ENCODE measurements at places on chromosomes 2 and 18.

- peak; percentile 59 for DNase-seq
Measured at GRCh38 chr2:10568736-10569432, 120.8 kb upstream of the ODC1 start.

- peak; percentile 78 for DNase-seq
Measured at GRCh38 chr2:188495969-188496431, 204.3 kb downstream of the GULP1 start.

- peak; percentile 76 for DNase-seq
Measured at GRCh38 chr2:146131785-146132184, 1611.9 kb upstream of the ZEB2 start.

DNA sequence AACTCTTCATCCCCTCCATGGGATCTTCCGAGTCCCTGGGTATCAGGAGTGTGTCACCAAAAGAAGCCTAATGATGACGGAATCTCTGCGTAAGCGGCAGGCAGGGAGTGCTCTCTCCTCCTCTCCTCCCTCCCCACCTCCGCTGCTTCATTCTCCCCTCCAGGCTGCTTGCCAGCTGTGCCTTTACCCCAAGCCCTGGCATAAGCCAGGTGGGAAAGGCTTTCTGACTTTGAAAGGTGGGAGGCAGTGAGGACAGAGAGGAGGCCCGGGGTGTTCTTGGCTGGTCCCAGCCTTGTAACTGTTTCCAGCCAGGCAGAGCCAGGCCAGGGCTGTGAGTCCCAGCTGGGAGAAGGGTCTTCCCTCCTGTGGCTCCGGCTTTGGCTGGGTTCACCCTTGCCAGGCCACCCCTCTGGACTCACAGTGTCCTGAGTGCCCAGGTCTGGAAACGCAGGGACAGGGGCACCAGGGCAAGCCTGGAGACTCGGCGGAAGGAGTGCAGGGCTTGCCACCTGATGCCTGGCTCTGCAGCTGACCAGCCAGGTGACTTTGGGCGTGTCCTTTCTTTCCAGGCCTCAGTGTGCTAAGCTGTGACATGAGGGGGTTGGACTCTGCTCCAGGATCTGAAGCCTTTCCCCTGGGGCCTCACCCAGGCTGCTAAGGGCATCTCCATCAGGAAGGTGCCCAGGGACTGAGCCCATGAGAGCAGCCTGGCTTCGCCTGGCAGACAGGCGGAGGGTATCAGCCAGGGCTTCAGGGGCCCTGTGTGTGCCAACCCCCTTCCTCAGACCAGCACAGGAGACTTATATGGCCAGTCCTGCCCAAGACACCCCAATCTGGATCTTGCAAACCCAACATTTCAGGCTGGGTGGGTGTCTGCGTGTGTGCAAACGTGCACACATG, 32.7 kb upstream of the HPCAL1 start:
- DNase-seq: no peak

- DNase-seq: peak; percentile 48
Measured at GRCh38 chr2:178796079-178796677, 11.0 kb downstream of the TTN start.

GRCh38 chr2:133352719-133353118, 215.5 kb downstream of the NCKAP5 start:
- no peak for DNase-seq

- no peak for DNase-seq
Measured at GRCh38 chr2:165467921-165468320, 1.6 kb upstream of the CSRNP3 start.

GRCh38 chr18:36667811-36668210, 161.0 kb downstream of the TPGS2 start:
- peak; percentile 38 for DNase-seq

- no peak for DNase-seq
Measured at GRCh38 chr2:231992888-231993287, 31.4 kb downstream of the DIS3L2 start.

DNA sequence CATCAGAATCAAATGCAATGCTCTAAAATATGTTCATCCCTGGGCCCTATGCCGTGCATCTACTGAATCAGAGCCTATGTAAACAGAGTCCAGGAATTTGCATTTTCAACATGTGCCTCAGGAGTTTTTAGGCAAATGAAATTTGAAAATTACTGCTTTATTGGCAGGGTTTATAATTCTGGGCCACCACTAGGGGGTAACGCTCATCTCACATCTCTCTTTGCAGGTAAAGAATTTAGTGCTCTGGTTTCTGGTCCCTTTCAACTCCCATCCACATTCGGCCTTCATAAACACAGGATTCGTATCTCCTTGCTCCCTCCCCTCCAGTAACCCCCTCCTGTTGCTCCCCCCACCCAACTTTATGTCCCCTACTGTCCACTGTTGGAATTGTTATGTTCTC, 49.3 kb downstream of the LYPD6B start:
- DNase-seq: no peak

GRCh38 chr2:239579081-239579480, 178.3 kb upstream of the HDAC4 start:
- DNase-seq: no peak

- DNase-seq: peak; percentile 72
Measured at GRCh38 chr2:202237787-202238233, 587 bp downstream of the SUMO1 start.

GRCh38 chr18:53566626-53567025, 657.8 kb downstream of the MBD2 start:
- no peak for DNase-seq

- DNase-seq: peak; percentile 93
Measured at GRCh38 chr2:233982421-233983121, 65.4 kb downstream of the TRPM8 start.

GRCh38 chr2:2889646-2890045, 488.0 kb downstream of the EIPR1 start:
- DNase-seq: no peak

DNA sequence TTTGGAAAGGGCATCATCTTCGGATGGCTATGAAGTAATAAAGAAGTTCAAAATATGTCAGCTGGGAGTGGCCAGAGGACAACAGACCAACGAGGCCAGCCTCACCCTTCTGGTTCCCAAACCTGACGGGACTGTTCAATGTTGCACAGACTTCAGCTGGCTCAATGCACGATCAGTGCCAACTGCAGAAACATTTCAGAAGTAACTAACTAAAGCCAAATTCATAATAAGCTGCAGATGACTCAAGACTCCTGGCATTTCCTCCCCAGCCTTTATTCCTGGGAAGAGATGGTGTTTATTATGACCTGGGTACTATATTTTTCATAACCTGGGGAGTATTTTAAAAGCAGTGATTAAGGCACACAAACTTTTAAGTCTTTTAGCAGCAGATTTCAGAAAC, 3.8 kb upstream of the ATP6V1C2 start:
- DNase-seq: peak; percentile 78

- DNase-seq: no peak
Measured at GRCh38 chr2:66031236-66031635, 403.7 kb upstream of the MEIS1 start.

DNA sequence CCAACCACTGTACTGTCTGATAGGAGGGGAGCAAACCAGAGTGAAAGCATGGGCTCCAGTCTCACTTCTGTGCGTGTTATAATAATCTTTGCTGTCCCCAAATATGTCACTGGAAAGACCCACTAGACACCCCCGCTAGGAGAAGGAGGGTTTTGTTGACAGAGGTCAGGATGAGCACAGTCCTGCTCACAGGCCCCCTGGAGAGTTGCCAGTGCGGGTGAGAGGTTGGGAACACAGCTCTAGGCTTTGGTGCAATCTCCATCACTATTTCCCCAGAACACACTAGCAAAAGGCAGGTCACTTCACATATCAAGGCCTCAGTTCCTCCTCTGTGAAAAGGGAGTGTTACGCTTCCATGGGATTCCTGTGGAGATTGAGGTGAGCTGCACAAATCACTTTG, 9.7 kb downstream of the XDH start:
- DNase-seq: no peak

- peak; percentile 33 for DNase-seq
Measured at GRCh38 chr2:108612153-108612513, 77.9 kb downstream of the LIMS1 start.

GRCh38 chr2:66478299-66478698, 43.4 kb downstream of the MEIS1 start:
- DNase-seq: no peak

- DNase-seq: no peak
Measured at GRCh38 chr2:95030496-95030895, 5.0 kb downstream of the MAL start.

- DNase-seq: peak; percentile 58
Measured at GRCh38 chr2:23940718-23941620, 706 bp downstream of the UBXN2A start.

GRCh38 chr18:61398961-61399705, 65.9 kb downstream of the CDH20 start:
- peak; percentile 80 for DNase-seq

DNA sequence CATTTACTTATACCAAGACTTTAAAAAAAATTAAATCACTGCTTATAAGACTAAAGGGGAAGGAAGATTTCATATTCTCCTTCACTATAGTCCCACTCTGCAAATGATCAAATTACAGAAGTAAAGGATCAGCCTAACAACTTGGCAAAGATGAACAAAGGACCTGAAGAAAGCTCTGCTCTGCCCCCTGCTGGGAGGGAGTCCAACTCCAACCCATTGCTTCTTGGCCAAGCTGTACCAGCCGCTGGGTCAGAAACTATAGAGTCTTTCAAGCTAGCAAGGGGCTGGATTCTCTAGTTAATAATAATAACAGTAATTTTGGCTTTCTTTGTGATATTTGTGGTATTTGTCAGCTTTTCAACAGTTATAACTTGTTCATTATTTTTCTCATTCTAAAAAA, 927.0 kb upstream of the CRIM1 start:
- peak; percentile 0 for DNase-seq

DNA sequence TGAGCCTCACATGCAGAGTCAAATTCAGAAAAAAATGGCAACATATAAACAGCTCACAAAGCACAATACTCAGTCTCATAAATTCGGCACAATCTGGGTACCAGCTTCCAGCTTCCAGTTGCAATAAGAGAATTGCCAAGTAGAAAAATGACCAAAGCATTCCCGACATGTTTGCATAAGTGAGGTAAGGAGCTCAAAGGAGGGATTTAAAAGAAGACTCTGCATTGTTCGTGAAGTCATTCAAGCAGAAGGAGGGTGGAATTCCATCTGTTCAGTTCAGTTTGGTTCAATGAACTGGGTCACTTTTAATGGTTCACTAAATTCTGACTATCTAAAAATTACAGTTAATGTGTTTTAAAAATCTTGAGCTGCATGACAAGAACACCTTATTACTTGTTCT, 106.7 kb upstream of the KLHL14 start:
- DNase-seq: no peak

DNA sequence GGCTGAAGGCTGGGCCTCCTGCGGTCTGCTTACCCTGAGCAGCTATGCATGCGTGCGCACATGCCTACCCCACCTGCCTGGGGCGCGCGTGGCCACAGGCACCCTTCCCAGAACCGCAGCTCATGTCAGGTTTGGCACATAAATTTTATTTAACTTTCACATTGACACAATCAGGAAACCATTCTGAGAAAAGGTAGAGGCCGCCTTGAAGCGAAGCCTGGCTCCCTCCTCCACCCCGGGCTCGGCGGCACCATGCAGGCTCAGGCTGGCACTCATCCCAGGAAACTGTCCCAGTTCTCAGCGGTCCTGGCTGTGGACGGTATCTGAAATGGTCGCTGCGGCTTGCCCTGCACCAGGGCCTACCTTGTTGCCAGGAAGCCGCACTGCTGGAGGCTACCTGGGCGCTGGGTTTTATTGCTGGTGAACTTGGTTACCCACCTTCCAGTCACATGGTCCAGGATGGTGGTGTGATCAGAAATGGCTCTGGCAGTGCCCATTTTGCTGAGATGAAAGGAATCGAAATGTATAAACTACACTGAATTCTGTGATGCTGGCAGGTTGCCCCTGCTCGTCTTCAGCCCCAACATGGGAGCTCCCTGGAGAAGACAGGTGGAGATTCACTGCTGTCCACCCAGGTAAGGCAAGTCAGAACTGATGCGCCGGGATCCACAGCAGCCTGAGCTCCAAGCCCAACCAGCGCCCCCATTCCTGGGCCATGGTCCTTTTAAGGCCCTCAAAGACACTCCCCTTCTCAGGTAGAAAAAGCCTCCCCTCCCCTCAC, 25.5 kb downstream of the CHST10 start:
- DNase-seq: no peak

GRCh38 chr2:43265001-43265400, 38.6 kb upstream of the ZFP36L2 start:
- DNase-seq: peak; percentile 42

- peak; percentile 43 for DNase-seq
Measured at GRCh38 chr2:20448246-20448976, 1.5 kb downstream of the RHOB start.

- DNase-seq: peak; percentile 70
Measured at GRCh38 chr2:69449906-69450305, 12.7 kb upstream of the NFU1 start.
